ENCODE measurements at places on chromosomes 6 and 20.

- no peak for DNase-seq
Measured at GRCh38 chr20:11716239-11716944, 201.3 kb upstream of the BTBD3 start.

DNA sequence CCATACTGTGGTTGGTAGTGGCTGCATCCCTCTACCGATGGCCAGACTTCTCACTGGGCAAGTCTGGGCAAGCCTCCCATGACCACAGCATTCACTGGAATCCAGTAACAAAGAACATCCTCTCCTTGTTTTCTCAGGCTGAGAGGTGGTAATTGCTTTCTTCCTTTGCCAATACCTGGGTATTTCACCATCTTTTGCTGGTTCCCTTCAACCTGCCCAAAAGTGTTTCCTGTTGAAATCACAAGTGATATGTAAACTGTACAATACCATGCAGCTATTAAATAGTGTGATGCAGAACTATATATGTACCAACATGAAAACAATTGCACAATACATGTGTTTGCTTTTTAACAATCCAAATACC is at the start of gene PTCHD4:
PTCHD4 (minus strand) TSS at position 55 of the 364 bp plus-strand sequence. CDS start 42,240 bp downstream, outside the sequence.
- DNase-seq, result no peak

GRCh38 chr6:37473364-37474095 is 26.2 kb downstream of the CCDC167 start:
- DNase-seq, result no peak

GRCh38 chr20:49951151-49951550 is 15.0 kb downstream of the RNF114 start:
- DNase-seq, result no peak

- no peak for DNase-seq
Measured at GRCh38 chr6:43778131-43778855, 8.3 kb downstream of the VEGFA start.

DNA sequence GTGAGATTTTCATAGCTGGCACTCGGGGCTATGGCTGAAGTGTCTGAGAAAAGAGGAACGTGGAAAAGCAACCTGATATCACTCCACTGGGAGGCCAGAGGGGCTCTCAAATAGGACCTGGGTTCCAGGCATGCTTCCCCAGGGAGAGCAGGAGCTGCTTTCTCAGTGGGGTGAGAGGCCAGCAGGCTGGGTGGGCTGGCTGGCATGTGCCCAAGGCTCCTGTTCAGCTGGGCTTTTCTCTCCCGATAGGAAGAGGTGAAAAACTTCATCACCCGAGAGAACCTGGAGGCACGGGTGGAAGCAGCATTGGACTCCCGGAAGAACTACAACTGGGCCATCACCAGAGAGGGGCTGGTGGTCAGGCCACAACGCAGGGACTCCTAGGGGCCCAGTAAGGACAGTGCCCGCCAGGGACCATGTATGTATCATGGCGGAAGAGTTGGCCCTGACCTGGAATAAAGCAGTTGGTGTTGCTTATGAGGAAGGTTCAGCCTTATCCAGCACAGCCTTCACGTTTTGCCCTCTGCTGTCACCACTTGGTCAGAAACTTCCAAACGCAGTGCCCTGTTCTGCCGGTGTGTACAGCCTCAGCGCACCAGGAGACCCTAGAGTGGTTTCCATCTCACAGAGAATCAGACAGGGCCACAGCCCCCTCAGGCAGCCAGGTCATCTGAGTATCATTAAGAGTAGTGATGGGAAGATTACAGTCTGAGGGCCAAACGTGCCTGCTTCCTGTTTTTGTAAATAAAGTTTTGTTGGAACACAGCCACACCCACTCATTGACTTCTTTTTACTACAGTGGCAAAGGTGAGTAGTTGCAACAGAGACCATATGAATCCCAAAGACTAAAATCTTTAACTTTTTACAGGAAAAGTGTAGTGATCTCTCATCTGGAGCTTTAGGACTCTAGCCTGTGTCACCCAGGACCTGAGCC is 1.9 kb downstream of the MRPS26 start:
- DNase-seq, result no peak

DNA sequence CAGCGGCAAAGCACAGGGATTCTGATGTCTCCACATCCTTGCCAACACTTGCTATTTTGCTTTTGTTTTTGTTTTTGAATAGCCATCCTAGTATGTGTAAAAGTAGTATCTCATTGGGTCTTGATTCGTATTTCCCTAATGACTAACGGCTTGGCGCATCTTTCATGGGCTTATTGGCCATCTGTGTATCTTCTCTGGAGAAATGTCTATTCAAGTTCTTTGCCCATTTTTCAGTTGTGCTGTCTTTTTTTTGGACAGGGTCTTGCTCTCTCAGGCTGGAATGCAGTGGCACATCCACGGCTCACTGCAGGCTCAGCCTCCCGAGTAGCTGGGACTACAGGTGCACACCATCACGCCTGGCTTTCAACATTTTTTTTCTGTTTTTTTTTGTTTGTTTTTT is 17.4 kb downstream of the TCFL5 start:
- no peak for DNase-seq

DNA sequence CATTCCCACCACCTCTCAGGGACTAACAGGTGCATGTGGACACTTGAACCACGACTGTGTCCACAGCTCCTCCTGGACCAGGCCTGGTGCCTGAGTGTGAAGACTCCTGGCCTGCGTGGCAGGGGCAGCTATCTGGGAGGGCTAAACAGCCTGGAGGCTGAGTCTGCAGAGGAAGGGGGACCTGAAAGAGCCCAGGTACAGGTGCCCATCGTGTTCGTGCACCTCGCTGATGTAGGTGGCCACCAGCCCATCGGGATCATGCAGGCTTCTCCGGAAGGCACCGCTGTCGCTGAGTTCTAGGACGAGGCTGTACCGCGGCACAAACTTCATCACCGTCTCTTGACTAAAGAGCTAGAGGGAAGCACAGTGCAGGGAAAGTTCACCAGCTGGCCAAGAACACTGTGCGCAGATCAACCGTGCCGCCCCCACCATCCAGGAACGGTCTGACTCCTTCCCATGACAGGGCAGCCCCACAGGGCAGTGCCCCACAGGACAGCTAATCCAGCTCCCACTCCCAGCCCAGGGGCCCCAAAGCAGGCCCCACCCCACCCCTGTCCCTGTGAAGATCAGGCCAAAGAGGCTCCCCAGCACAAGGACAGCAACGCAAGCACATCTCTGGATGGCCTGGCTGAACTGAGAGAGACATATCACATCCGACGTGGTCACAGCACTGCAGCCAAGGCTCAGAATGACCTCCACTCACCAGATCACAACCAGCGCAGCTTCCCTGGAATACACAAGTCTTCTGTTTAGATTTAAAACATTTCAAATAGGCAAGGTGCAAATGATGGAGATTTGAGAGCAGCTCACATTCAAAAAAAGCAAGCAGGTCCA is 14.8 kb downstream of the CST7 start:
- no peak for DNase-seq

- DNase-seq, result no peak
Measured at GRCh38 chr6:124819346-124819745, 142.9 kb upstream of the RNF217 start.

GRCh38 chr6:100257793-100258395 is 206.8 kb downstream of the SIM1 start:
- no peak for DNase-seq

GRCh38 chr20:59585714-59586409 is 18.5 kb upstream of the PHACTR3 start:
- no peak for DNase-seq

GRCh38 chr6:16840725-16841124 is 79.5 kb upstream of the ATXN1 start:
- DNase-seq, result no peak

GRCh38 chr6:56734335-56734734 is 91.6 kb upstream of the DST start:
- DNase-seq, result no peak

- no peak for DNase-seq
Measured at GRCh38 chr20:34065260-34065659, 46.8 kb downstream of the EIF2S2 start.

DNA sequence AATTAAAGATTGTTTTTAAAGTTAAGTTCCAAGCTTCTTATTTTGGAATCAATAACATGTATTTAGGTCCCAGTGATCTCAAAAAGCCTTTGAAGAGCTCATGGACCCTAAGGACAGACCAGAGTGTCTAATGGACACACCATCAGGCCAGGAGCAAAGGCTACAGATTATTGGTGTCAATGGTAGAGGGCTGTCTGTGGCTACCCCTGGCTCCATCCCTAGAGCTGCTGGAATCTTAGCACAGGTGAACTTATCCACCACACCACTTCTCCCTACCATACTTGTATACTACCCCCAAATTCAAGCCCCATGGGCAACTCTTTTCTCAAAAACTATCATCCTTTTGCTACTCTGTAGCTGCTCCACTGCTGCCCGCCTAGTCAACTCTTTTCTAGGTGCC is 79.4 kb upstream of the BEND6 start:
- no peak for DNase-seq

GRCh38 chr6:150600301-150601017 is 774 bp downstream of the PLEKHG1 start:
- DNase-seq, result peak; percentile 81

DNA sequence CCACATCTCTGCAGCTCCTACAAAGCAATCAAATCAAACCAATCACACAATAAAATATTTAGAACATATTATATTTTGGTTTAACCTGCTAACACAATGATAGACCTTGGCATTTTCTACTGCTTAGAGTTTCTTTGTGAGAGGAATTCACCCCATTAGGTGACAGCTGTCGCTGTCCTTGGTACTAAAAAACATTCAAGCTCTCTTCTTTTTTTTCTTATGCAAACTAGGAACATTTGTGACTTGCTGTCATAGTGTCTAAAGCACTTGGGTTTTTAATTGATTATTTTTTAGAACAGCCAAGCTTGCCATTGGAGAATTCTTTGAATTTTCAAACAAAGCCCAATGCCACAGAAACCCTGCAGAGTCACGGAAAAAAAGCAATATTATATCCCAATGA is 46.4 kb downstream of the CNR1 start:
- DNase-seq, result no peak

DNA sequence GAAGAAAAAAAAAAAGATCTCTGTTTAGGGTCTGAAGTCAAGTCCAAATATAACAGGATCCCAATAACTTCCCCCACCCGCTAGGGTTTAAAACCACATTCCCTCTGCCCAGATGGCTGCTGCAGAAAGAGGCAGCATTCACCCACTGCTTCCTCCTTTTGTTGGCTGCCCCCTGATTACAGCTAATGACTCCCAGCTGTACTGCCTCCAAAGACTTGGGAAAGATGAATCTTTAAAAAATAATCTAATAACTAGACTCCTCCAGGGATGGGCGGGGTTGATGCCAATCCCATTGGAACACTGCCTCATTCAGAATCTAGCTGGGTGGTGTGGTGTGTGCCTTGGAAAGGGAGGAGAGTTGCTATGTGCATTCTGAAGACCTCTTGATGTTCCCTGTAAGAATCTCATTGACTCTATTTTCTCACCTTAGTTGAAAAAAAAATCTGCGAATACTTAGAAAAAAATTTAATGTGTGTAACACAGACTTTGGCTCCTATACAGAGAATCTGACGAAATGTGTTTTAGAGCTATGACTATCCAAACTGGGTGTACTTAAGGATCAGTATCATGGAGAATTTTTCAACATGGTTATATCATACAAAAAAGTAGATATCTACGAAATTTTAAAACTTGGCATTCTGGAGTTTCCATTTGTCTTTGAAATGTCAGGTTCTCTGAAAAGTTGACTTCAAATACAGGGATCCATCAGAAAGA is 174.0 kb downstream of the RNF144B start:
- DNase-seq, result no peak

DNA sequence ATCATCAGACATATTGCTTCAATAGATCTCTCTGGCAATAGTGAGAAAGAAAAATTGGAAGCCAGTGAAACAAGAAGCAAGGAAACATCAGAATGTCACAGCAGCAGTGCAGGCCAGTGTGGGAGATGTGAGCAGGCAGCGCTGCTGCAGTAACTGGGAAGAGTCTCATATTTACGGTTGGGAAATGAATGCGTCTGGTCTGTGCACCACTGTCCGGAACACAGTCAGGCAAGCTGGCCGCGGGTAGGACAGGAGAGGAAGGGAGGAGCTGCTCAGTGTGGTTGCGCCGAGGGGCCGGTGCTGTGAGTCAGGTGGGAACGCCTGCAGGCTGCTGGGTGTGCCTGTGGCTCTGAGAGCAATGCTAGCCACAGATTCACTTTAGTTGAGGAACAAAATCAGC is 6.4 kb upstream of the PSMG4 start:
- no peak for DNase-seq

- no peak for DNase-seq
Measured at GRCh38 chr6:31534011-31534410, 5.2 kb downstream of the MCCD1 start.

- peak; percentile 37 for DNase-seq
Measured at GRCh38 chr6:135117413-135117968, 62.9 kb upstream of the HBS1L start.

DNA sequence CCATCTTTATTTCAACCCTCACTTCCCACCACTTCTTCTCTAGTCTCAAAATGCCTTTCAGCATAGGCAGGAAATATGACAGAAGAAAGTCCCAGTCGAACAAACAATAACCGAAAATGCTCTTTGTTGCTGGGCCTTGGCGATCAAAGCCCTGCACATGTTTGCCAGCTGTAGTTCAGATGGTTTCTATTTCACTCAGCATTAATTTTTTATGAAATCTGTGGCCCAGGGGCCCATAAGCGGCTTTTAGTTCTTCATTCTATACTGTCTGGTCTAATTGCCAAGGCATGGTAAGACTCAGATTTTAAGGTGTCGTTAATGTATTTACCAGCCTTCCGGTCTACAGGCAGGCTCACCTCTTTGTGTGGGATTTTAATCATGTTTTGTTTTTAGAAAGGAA is 10.9 kb upstream of the F13A1 start:
- no peak for DNase-seq

DNA sequence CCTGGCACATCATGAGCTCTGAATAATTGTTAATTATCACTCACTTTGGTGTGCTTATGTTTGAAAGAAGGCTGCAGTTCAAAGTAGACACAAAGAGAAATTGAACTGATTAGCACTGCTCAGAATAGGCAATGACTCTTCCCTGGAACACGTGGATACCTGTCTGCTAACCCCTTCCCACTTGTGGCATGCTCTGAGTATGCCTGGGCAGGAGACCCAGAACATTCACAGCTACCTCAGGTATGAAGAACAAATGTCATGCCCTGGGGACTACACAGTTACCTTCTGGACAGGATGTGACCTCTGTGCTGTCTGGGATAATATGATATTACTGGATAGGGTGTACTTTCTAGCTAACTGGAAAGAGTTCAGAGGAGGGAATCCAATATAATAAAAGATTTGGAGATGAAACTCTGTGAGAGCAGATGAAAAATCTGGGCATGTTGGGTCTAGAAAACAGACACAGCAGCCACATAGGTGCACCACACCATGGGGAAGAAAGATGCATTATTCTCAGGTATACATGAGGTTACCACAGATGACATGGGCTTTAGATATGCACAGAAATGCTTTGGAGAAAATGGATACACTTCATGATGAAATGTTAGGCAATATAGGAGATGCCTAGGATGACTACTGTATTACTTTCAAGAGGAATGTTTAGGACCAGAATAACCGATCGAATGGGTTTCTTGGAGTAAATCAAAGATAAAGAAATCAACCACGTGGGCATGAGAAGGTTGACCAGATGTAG is 324.2 kb upstream of the PREP start:
- no peak for DNase-seq

- no peak for DNase-seq
Measured at GRCh38 chr6:2197177-2197671, 48.2 kb downstream of the GMDS start.

GRCh38 chr6:127539272-127539671 is 20.1 kb upstream of the MTCL3 start:
- no peak for DNase-seq

All from stimulated activated CD4-positive, alpha-beta T cell treated with anti-CD3 and anti-CD28 coated beads, Interleukin-15, amount 100 ng/mL, for 24 hours (primary cell).